ENCODE measurements at places on chromosomes 2 and 18.

DNA sequence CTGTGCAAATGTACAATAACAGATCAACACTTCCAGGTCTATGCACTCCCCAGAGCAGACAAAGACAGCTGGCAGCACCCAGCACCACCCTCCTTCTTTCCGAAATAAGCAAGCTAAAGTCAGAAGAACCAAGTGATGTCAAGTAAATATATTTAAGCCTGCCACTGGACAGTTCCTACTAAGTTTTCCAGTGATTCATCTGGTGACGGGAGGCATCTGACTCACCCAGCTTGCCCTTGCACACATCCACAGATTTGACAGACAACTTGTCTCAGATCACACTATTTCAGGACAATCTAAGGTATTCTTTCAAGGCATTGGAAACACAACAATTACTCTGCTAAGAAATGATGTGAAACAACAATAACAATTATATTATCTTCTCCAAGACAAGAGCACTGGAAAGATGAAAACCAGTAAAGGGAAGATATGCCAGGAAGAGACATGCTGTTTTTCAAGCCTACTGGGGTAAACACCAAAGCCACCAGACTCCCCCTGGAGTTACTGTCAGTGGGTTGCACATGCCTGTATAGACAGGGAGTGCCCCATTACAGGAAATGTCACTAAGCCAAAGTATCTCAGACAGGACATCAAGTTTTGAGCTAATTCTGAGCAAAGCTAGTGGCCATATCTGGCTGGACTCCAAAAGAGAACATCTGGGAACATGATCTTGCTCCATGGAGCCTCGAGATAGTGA, 287.9 kb upstream of the KLHL29 start:
- DNase-seq: no peak

- DNase-seq: peak; percentile 85
Measured at GRCh38 chr18:24368749-24369148, 28.9 kb downstream of the OSBPL1A start.

DNA sequence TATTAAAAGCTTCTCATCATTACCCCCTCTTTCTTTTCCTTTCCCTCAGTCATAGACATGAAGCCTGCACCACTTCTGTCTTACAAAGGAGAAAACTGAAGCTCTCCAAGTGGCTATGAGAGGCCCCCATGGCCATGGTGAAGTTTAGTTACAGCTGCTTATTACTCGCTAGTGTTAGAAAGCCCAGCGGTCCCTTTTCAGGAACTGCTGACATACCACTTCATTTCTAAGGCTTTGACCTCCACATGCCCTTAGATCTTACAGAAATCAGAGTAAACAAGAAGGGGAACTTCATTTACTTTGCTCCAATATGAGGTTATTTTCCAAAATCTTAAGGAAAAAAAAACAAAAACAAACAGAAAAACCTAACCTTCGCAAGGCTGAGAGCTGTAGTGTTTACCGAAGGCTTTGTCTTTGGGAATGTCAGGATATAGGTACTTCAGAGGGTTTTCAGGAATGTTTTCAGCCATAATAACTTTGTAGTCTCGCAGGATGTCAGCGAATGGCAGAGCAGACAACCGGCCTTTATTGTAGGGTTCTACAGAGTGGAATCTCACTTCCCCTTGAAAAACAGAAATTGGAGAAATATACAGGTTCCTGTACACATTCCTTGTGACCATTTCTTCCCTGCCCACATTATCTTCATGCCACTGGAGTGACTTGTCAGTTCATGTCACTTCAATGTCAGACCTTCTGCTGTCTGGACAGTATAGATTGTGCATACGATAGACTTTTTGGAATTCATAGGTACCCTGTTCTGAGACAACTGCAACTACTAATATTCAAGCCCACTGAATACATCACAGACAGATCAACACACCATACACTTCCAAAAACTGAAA, 18.8 kb upstream of the STAT1 start:
- DNase-seq: no peak

- DNase-seq: no peak
Measured at GRCh38 chr2:144267239-144267638, 252.7 kb downstream of the ZEB2 start.

DNA sequence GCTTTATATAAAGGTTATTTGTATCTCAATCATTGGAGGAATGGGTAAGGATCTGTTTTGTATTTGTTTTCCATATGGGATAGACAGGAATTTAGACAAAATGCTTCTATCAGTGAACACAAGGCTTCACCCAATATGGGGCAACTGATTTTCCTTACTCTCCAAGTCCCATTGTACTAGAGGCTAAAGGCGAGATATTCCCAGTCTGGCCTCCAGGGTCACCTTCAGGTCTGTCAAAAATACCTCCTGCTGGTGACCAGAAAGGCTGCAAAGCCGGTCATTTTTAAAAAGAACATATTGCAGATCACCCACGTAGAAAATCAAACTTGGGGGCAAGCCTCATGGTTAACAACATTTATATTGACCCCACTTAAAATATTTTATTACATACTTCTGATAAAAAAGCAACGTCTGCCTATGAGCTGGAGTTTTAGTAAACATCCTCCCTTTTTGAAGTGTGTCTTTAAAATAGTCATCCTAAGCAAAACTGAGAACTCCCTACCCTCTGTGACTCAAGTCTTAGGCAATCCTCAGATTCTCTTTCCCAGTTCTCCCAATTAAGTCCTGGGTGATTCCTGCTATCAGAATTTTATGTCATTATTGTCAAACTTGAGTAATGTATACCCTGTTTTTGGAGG, 276.6 kb downstream of the MREG start:
- no peak for DNase-seq

GRCh38 chr2:166106431-166107015, 21.3 kb downstream of the SCN1A start:
- no peak for DNase-seq

GRCh38 chr2:195498839-195499490, 158.1 kb upstream of the SLC39A10 start:
- DNase-seq: no peak

DNA sequence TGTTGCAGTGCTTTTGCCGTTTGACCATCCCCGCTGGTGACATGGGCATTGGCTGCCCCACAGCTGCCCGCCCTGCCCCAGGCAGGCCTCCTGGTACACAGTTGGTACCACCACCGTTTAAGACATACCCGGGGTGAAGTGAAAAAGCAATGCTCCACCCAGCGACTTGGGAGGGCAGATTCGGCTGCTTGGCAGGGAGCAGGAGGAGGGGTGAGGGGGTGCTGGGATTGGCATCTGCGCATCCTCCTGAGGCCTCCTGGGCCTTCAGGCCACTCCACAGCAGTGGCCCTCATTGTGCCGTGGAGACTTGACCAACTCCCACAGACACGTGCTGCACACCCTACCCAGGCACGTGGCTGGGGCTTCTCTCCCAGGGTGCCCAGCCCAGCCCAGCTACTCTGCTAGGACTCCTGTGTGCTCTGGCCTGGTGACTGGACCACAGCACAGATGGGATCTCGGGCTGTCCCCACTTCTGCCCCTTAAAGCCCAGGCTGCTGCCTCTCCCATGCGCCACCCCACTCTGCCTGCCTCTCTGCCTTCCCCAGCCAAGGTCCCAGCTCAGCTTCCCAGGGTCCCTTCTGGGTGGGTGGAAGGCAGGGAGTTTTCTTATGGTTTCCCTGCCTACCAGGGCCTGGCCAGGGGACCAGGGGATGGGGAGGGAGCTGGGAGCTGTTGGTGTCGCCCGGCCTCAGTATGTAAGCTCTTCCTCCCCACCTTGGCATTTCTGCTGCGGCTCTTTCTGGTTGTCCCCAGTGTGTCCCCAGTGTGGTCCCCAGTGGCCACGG, 157.0 kb upstream of the HS6ST1 start:
- DNase-seq: no peak

DNA sequence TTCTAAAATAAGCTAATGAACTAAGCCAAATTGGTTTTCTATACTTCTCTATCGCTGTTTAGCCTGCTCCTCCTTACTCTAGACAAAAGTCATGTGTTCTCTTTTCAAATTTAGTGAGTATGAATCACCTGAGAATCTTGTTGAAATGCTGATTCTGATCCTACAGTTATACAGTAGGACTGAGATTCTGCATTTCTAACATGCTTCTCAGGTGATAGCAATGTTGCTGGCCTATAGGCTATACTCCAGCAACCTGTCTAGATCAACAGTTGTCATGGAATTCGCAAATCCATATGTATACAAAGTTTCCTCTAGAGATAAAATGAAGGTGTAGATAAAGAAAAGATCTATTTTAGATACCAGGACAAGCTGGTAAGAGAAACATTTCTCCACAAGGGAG, 62.9 kb downstream of the MEMO1 start:
- no peak for DNase-seq

DNA sequence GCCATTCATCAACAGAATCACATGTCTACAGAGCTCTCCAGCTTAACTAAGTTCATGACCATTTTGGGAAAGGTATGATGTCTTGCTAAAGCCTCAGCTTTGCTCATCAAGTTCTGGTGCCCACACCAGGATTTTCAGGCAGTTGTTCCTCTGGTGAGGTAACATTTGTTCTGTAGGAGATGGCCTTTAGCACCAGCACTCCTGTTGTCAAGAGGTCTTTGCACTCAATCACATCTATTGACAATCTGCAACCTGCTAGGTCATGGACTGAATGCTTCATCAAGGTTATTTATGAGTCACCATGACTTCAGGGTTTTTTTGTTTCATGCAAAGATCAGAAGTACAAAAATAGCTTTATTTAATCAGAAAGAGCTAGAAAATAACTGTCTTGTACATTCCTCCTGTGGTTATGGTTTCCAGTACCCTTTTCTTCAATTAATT, 36.6 kb upstream of the VIT start:
- peak; percentile 37 for DNase-seq

- DNase-seq: no peak
Measured at GRCh38 chr2:120617055-120617454, 118.6 kb upstream of the GLI2 start.

- no peak for DNase-seq
Measured at GRCh38 chr2:241836292-241836691, 22.4 kb downstream of the PDCD1 start.

DNA sequence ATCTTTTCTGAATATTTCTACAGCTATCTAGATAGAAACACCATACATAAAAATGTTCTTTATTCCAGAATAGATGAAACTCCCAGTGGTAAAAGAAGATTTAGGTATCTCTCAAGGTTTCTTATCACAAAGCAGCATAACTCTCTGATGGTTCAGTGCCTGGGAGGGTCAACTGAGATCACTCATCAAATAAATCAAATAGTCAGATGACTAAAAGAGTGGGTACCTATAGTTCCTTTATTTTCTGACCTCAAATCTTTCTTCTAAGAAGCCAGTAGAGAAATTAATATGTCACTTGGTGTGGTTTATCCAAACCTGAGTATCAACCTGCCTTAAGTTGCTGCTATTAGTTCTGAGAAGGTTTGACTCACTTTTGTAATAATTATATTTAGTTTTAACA, 120.9 kb downstream of the TMEFF2 start:
- no peak for DNase-seq

DNA sequence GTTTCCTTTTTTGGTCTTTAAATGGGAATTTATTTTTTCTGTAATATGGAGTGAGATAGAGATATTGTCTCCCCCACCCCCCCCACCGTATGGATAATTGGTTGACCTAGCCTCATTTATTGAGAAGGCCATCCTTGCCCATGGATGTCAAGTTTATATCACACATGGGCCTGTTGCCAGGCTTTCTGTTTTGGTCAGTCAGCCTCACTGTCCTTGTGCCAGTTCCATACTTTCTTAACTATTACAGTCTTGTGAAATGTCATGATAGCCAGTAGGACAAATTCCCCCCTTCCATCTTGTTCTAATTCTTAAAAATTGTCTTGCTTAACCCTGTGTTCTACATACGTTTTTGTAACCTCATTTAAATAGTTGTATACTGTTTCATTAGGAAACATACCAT, 12.5 kb downstream of the BABAM2 start:
- no peak for DNase-seq

GRCh38 chr18:33375829-33376228, 64.7 kb downstream of the CCDC178 start:
- no peak for DNase-seq

GRCh38 chr18:23307567-23308295, 145.4 kb upstream of the RIOK3 start:
- DNase-seq: peak; percentile 79

- DNase-seq: no peak
Measured at GRCh38 chr18:47831351-47831750, 99.1 kb downstream of the SMAD2 start.

DNA sequence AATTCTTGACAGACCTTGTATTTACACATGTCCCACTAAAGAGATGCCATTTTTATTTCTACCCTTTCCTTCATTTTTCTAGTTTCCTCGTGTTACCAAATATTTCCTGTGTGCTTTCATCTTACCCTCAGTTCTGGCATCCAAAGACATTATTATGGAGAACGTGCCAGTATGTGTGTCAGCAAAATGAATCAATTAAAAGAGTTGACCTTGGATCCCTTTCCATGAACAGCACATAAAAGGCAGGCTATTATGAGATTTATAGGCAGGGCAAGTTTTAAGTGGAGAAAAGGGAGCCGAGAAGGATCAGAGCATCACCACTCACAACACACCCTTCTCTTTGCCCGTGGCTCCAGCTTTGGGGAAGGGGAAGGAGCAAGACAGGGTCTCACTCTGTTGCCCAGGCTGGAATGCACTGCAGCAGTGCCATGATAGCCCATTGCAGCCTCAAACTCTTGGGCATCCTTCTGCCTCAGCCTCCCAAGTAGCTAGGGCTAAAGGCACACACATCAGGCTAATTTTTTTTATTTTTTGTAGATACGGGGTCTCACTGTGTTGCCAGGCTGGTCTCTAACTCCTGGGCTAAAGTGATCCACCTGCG, 149.9 kb downstream of the GFPT1 start:
- DNase-seq: no peak

GRCh38 chr2:8860239-8860638, 22.8 kb upstream of the KIDINS220 start:
- DNase-seq: peak; percentile 41

DNA sequence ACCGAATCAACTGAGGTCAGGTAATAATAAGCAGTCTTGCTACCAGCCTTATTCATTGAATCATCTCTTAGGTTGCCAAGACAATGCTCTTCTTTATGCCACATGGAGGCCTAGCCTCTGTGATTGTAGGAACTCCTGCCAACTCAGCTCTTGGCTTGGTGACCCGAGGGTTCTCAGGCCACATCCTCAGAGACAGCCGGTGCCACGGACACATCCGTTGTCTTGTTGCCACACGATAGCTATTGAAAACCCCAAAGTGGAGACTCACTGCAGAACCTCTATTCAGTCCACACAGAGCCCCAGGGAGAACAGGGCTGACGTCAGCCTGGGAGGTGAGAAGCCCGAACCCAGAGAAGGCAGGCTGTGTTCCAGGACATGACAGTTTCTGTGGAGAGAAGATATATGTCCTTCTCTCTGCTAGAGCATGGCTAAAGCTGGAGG, 53.5 kb upstream of the TGFA start:
- no peak for DNase-seq
